Hematopoietic multipotent progenitor cell treated with erythropoietin and hydrocortisone succinate and interleukin-3 and kit ligand, for 6 days (in vitro differentiated cells): ENCODE measurements at places on chromosomes 16 and 17.

- no peak for DNase-seq
Measured at GRCh38 chr17:9206741-9207332, 185.5 kb downstream of the NTN1 start.

GRCh38 chr17:39045948-39046679 is 78.9 kb upstream of the FBXO47 start:
- no peak for DNase-seq

GRCh38 chr16:67844497-67844896 is 2.2 kb upstream of the NUTF2 start:
- no peak for DNase-seq

DNA sequence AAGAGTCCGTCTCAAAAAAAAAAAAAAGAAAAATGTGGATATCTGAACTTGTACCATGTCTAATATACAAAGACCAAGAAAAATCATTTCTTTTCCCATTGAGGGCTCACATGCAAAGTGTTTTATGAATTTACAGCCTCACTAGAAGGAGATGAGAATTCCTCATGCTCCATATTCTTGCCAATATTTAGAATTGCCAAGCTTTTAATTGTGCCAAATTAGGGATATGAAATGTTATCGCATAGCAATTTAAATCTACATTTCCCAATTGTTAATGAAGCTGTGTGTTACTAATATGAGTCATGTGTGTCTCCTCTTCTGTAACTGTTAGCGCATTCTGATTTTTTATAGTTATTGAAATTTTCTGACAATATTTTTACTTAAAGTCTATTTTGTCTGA is 63.0 kb upstream of the CRYM start:
- no peak for DNase-seq

DNA sequence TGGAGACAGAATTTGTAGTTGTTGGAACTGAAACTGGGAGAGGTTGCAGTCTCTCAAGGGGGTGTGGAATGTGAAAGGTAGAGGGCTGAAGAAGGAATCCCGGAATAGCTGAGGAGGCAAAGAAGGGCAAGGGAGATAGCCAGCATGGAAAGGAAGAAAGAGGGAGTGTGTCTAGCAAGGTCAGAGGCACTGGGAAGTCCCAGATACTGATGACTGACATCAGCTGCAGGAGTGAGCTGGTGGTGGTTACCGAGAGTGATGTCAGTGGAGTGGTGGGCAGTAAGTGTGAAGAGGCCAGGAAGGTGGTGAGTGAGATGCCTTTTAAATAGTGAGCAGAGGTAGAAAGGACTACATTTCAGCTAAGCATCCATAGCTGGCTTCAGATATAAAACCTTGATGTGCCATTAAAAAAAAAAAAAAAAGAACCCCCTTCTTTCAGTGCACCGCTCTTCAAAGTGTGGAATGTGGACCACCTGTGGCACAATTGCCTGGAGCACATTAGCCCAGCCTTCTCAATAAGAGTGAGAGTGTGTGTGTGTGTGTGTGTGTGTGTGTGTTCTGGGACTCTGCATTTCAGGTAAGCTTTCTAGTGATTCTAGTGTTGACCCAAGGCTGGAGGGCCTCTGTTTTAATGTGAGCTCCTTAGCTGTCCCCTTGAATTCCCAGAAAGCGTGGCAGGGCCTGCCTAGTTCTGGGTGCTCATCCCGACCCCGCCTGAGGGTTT is 8.5 kb downstream of the PRMT7 start:
- DNase-seq = no peak

DNA sequence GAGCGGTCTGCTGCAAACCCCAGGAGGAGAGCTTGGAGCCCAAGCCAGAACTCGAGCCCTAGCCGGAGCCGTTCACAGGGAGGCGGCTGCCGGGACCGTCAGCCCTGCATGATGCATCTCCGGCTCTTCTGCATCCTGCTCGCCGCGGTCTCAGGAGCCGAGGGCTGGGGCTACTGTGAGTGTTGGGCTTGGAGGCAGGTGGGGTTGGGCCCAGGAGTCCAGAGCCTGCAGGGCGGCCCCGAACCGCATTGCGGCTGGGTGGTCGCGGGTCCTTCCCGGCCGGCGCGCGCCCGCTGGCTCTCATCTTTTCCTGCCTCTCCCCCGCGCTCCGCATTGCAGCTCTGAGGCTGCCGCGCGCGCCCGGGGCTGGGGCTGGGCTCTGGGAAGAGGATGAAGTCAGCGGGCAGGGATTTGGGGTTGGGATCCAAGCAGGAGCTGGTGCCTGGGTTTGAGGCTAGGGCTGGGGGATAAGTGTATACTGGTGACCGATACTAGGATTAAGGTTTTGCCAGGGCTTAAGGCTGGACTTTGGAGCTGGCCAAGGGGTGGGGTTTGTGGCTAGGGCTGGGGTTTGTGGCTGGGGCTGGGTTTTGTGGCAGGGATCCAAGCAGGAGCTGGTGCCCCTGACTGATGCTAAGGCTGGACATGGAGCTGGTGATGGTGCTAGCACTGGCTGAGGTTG is 532 bp downstream of the CNTNAP1 start:
- DNase-seq = peak; percentile 49

GRCh38 chr16:5377280-5377898 is 279.8 kb upstream of the EEF2KMT start:
- no peak for DNase-seq

DNA sequence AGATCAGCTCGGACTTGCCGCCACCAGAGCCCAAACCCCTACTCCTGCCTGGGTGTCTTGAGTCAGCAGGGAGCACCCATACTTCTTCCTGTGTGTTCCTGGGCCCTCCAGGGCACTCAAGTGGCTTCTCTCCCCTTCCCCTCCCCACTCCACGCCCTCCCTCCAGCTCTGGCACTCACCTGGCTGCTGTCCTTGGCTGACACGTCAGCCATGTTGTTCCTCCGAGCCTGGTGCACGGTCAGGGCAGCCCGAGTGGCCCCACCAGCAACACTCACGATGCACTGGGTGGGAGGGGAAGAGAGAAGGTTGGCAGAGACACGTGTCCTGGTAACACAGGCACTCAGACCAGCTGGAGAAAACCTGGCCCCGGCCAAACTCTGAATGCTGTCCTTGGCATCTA is 11.5 kb downstream of the RUSF1 start:
- DNase-seq = no peak

DNA sequence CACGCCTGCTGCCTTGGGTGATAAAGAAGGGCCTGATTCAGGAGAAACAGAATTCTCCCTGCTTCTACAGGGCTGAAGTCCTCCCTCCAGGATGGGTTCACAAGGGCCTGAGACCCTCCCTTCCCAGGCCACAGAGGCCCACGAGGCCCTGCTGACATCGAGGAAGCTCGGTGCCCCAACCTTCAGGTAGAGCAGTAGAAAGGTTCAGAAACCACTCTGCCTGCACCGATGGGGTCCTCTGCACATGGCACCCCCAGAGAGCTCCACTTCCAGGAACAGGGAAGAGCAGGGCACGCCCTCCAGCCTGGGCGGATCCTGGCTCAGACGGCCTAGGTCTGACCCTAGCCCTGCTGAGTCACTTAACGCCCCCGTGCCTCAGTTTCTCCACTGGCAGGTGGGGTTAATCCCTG is 773 bp downstream of the CENPX start:
- no peak for DNase-seq

DNA sequence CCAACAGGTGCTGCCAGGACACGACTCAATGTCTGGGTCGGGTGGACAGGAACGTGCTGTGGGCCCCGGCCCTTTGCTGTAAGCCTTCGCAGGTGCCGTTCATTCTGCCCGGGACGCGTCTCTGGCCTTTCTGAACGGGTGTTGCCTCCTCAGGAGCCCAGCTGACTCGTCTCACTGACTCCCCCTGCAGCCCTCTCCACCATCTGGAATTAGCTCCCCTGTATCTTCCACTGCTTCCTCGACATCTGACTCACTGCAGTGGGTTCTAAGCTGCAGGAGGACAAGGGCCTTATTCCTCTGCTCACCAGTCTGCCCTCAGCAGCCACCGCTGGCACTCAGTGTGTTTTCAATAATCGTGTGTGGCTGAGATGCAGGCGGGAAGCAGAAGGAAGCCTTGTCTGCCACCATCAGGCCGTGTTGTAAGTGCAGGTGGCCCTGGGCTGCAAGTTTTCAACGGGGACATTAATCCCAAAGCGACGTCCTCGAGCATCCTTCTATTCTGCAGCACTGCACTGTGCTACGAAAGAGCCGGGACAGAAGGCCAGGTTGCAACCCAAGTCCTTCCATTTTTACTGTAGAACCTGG is 256.2 kb downstream of the FOXL1 start:
- no peak for DNase-seq

- peak; percentile 82 for DNase-seq
Measured at GRCh38 chr17:56978441-56979090, 635 bp downstream of the SCPEP1 start.

DNA sequence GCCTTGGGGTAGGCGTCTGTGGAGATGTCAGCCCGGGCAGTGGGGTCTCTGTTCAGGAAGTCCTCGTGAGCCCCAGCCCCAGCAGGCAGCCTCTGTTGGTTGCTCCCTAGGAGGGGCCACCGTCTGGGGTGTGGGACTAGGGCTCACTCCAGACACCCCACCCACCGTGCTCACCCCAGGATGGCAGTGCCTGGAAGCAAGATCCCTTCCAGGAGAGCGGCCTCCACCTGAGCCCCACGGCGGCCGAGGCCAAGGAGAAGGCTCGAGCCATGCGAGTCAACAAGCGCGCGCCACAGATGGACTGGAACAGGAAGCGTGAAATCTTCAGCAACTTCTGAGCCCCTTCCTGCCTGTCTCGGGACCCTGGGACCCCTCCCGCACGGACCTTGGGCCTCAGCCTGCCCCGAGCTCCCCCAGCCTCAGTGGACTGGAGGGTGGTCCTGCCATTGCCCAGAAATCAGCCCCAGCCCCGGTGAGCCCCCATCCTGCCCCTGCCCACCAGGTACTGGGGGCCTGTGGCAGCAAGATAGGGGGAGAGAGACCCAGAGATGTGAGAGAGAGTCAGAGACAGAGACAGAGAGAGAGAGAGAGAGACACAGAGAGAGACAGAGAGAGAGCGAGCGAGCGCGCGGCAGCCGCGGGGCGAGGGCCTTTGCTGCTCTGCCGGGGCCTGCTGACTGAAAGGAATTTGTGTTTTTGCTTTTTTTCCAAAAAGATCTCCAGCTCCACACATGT is 9.8 kb downstream of the NTHL1 start:
- no peak for DNase-seq

- DNase-seq = no peak
Measured at GRCh38 chr17:81412490-81413093, 17.3 kb downstream of the BAHCC1 start.

DNA sequence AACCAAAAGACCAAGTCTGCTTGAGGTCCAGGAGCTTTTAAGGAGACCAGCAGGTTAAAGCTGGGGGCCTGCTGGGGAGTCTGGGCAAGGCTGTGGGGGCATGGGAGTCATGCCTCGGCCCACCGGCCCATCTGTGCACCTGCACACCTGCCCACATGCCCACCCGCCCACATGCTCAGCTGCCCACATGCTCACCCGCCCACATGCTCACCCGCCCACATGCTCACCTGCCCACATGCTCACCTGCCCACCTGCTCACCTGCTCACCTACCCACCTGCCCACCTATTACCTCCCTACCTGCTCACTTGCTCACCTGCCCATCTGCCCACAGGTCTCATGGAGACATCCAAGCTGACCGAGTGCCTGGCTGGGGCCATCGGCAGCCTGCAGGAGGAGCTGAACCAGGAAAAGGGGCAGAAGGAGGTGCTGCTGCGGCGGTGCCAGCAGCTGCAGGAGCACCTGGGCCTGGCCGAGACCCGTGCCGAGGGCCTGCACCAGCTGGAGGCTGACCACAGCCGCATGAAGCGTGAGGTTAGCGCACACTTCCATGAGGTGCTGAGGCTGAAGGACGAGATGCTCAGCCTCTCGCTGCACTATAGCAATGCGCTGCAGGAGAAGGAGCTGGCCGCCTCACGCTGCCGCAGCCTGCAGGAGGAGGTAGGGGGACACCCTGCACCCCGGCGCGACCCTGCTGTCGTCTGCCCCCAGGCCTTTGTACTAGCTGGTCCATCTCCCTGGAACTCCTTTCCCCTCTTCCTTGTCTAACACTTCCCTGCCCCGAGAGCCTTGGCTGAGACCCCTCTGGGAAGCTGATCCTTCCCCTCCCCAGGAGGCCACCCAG is 14.0 kb downstream of the CARD14 start:
- no peak for DNase-seq

- peak; percentile 89 for DNase-seq
Measured at GRCh38 chr17:69047368-69048263, 13.1 kb downstream of the ABCA9 start.

DNA sequence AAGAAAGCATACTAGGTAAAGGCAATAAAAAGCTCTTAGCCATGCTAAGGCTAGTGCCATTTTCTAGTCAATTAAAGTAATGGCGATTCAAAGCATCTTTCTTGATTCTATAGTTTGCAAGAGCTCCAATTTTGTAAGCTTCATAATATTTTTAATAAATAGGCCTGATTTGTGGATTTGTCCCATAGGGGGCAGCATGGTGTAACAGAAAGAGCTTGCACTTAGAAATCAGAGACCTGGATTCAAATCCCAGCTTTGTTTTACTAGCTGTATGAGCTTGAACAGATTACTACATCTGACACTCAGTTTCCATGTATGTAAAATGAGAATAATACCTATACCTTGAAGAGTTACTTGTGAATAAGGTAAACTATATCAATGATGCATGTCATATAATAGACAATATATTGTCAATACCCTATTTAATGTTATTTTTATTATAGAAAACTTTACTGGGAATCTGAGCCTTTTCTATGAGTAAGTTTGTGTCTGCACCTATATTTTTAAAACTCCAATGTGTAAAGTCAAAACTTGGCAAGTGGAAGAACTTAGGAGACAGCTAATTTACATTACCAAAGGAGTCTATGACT is 93.6 kb upstream of the NOG start:
- peak; percentile 56 for DNase-seq

DNA sequence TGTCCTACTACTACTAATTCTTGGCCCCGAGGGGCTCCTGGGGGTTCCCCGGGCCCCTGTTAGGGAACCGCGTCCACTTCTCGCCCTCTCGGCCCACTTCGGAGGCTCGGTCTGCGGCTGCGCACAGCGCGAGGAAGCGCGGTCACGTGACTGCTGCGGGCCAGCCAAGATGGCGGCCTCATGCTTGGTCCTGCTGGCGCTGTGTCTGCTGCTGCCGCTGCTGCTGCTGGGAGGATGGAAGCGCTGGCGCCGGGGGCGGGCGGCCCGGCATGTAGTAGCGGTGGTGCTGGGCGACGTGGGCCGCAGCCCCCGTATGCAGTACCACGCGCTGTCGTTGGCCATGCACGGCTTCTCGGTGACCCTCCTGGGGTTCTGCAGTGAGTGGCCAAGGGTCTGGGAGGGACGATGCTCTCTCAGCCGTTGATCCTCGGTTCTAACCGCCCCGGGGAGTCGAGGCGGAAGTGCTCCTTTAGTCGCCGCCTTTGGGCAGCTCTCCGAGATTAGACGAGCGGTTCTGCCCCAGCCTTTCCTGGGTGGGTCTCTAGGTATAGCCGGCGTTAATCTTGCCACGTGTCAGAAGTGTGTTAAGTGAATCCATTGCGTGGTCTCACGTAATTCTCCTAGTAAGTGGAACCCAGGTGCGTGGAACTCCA is at the start of gene ALG1:
TSS of gene ALG1 (plus strand) at position 163 of the 653 bp plus-strand sequence. CDS start at position 170, 7 bp downstream.
- DNase-seq = peak; percentile 93
